ENCODE measurements at places on chromosomes 2 and 18. TPM values are rescaled to one million over a fixed set of nuclear protein-coding genes. Genes with fewer than 3 reads are reported as not detected.
A peak's percentile ranks its signal among the peaks of the same experiment; 100 is the strongest.

DNA sequence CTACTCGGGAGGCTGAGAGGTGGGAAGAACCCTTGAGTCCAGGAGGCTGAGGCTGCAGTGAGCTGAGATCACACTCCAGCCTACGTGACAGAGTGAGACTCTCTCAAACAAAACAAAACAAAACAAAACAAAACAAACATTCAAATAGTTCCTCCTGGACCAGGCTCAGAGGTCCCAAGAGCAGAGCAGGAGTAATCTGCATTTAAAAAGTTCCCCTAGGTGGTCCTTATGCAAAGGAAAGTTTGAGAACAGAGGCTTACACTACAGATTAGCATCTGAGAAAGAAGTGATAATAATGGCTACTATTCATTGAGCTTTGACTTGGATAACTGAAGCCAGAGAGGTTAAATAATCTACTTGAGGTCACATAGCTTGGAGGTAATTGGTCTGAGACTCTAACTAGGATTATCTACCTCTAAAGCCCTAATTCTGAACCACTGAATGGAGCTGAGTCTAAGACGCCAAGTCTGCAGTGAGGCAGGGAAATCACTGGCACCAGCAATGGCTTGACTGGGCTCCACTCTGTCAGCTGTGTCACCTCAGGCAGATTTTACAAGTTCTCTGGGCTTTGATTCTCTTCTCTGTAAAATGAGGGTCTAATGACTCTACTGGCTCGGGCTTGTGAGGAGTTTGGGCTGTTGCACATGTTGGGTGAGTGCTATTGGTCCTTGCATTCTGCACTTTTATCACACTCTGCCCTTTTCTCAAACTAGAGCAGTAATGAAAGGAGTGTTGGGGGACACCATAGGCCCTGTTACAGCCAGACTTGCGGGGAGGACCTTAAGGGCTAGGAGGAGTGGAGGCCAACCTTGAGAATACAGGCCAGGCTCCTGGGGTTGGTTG, 29.2 kb upstream of the DLX2 start:
- no peak for DNase-seq

DNA sequence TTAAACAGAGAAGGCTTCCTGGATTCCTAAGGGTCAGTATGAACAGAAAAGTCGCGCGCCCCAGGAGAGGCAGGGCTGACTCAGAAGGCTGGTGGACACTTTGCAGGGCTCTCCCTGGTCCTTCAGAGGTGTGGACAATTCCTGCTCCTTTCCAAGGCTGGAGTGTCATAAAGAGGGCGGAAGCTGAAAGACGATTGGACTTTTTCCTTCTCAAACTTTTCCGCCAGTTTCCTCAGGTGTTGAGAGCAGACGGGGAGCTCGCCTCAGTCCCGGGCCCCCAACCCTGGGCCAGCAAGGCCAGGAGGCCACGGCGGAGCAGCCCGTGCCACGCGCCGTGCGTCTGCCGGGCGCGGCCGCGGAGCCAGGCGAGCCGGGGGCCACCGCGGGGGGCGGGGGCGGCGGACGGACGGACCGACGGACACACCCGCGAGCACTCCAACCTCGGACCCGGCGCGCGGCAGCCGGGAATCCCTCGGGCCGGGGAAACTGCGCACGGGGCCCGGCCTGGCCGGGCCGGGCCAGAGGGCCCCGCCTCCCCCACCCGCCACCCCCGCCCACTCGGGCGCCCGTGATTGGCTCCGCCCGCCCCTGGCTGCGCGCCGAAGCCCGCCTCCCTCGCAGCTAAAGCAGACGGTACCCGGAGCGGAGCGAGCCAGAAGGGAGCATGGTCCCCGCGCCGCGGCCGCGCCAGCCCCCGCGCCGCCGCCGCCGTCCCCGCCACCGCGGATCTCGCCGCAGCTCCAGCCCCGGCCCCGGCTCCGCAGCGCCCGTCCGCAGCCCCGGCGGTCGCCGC, at the start of gene KLHL29:
KLHL29 (plus strand) TSS at position 629 of the 793 bp plus-strand sequence. CDS start 177,018 bp downstream, outside the sequence.
- DNase-seq = peak; percentile 62

Gene RNF149
- 108 TPM for total RNA-seq

Gene NLRC4
- not detected for total RNA-seq

GRCh38 chr18:9334329-9334972, at the start of gene TWSG1:
TWSG1 (plus strand) TSS chr18:9334773; CDS start chr18:9337230, 2,457 bp downstream.
- peak; percentile 92 for DNase-seq

Gene KCNG2
- total RNA-seq = not detected

- DNase-seq = no peak
These were observed 25.8 kb downstream of the TBC1D8 start for GRCh38 chr2:101125374-101125773.

- no peak for DNase-seq
These were observed 9.0 kb downstream of the TMEM247 start for GRCh38 chr2:46488389-46488788.

Gene DUSP19
- total RNA-seq = 1.1 TPM

Gene KLHL30
- total RNA-seq = not detected

- DNase-seq = no peak
These were observed 46.2 kb downstream of the INHBB start for GRCh38 chr2:120391911-120392665.

GRCh38 chr2:151928380-151928779, 100.2 kb upstream of the ARL5A start:
- no peak for DNase-seq

DNA sequence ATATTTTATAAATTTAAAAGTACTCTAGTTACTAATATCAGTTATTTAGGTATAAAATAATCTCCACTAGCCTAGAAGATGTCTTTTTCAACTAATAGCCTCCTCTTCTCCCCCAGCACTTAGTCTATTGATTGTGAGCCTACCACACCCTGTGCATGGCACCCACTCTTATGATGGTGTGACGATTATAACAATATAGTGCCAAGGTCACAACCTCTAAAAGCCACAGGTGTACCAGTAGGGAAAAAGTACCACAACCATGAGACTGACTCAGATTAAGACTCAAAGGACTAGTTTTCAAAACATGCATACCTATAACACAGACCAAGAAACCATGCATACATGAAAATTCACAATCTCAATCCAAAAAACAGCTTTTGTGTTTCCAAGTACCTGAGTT, 27.6 kb downstream of the THADA start:
- DNase-seq = no peak
